ENCODE measurements at places on chromosomes 6 and 20.

DNA sequence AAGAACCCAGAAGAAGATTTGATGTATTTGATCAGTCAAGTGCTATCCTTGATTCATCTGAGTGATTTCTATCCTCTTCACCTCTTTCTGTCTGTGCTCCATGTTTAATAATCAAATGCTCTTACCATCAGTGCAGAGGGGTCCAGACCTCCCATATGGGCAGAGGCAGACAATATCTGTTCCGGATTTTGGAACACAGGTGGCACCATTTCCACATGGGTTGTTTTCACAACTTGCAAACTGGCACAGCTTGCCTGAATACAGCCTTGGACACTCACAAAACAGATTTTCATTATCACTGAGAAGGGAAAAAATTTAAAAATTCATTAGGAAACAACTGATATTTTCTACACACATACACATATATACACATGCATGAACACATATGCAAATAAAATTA, 228.5 kb downstream of the PHF3 start:
- no peak for DNase-seq

- no peak for DNase-seq
Measured at GRCh38 chr6:35461270-35461669, 6.9 kb upstream of the RPL10A start.

DNA sequence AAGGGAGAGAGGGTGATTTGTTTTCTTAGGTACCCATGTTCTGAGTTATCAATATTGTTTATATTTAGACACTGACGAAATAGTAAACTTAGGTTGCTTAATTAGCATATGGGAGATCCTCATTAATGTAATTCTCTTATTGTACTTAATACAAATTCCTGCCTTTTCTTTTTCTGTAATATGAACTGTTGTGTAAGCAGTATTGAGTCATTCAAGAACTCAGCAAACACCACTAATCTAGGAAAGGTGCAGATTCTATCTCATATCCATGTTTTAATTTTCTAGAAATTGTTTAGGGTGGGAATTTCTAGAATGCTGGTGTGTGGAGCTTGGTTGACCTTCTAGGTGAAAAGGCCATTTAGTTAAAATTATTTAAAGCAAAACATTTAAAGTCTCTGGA, 216.0 kb downstream of the ZFAND3 start:
- no peak for DNase-seq

DNA sequence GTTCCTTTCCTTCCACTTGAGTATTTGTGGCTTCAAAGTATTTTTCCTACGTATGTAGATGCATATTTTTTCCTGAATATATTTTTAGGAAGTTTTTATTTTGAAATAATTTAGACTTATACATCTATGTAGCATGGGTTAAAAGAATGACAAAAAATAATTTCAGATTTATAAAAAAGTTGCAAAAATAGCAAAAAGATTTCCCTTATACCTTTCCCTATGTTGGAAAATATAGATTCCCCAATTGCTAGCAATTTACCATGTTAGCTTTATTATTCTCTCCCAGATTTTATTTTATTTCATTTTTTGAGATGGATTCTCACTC, 69.8 kb downstream of the SCAND1 start:
- no peak for DNase-seq

GRCh38 chr6:154996841-154997311, 1.8 kb downstream of the TIAM2 start:
- no peak for DNase-seq

DNA sequence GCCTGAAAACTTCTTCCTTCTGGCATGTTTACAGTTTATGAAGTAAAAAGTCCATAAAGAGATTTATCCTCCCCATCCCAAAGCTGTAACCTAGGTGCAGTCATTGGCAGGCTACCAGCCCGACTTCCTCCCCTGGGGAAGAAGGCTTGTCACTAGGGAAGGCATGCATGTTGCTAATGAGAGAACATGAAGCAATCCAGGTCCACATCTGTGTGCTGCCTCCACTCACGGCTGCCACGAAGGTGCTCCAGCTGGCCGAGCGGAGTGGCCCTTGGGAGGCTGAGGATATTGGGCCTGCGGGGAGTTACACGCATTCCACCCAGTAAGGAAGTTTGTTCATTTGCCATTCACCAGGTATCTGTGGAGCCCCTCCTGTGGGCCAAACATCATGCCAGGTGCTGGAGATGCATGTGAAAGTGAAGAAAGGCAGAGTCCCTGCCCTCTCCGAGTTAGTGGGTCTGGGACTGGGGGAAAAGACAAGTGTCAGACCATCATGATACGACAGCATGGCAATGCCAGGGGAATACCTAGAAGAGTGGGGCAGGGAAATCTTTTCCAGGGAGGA, 257.0 kb downstream of the NRN1 start:
- no peak for DNase-seq

DNA sequence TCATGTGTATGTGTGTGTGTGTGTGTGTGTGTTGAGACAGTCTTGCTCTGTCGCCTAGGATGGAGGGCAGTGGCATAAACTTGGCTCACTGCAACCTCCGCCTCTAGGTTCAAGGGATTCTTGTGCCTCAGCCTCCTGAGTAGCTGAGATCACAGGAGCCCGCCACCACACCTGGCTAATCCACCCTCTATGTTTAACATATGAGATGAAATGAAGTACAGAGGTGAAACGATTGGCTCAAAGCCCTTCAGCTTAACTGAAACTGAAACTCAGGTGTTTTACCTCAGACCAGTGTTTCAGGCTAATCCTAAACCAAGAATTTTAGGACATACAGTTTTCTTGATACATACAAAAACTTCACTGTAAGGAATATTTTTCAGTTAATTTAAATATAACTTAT, 167.3 kb downstream of the KCNQ5 start:
- DNase-seq, result no peak

DNA sequence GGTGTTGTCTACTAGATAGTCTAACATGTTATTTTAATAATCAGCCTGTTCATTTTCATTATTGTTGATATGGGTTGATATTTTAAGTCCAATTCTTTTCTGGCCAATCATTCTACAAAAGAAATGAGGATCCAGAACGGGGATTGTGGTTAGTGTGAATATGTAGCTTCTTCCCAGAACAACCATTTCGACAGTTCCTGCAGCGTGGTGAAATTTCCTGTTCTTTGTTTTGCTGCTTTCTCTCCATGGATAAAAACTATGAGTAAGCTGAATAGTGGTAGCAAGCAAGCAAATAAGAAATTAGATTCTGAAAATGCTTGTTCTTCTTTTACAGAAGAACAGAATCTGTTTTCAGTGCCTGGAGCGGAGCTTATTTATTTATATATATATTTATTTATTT, 65.5 kb upstream of the F13A1 start:
- no peak for DNase-seq

- peak; percentile 72 for DNase-seq
Measured at GRCh38 chr6:26327450-26328264, 37.3 kb upstream of the BTN3A2 start.
